ENCODE measurements at places on chromosomes 2 and 18. TPM values are rescaled to one million over a fixed set of nuclear protein-coding genes. Genes with fewer than 3 reads are reported as not detected.

GRCh38 chr2:209121691-209122090 is 302.2 kb upstream of the MAP2 start:
- no peak for DNase-seq

DNA sequence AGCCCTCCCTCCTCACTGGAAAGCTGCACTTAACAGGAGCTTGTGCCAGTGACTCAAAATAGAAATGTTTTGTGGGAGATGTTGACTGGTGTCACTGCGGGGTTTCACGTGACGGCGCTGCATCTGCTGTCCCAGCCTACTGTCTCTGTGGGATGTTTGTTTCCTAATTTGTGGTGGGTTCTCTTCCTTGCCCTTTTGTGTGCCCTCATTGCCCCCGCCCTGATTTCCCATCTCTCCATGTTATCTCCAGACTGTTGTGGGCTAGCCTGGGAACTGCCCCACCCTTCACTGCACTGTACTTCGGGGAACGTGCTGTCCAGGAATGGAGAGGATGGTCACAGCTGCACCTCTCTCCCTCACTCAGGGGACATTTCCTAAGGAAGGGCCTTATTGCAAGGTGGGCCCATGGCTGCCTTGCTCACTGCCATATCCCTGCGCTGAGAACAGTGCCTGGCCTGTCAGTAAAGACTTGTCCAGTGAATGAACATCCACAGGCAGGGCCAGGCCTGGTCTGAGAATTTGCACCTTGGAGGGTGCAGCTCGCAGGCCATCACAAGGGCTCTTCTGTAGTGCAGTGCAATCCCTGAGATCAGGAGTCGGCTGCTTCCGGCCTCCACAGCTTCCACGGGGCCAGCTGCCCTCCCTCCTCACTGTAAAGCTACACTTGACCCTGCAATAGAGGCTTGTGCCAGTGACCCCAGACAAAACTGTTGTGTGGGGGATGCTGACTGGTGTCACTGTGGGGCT is 18.1 kb downstream of the ZAP70 start:
- no peak for DNase-seq

GRCh38 chr2:8202132-8202531 is 479.7 kb upstream of the ID2 start:
- peak; percentile 50 for DNase-seq

- no peak for DNase-seq
Observed at GRCh38 chr2:215431290-215431689, 4.6 kb downstream of the FN1 start.

Gene GBX2
- not detected for total RNA-seq

Gene GAL3ST2
- 1.1 TPM for total RNA-seq

Gene PCARE
- not detected for total RNA-seq
